ENCODE measurements at places on chromosomes 7 and 10.
A peak's percentile ranks its signal among the peaks of the same experiment; 100 is the strongest.

GRCh38 chr7:4633012-4633411, 49.1 kb upstream of the FOXK1 start:
- no peak for DNase-seq

GRCh38 chr10:52652431-52653262, 119.9 kb downstream of the MBL2 start:
- peak; percentile 18 for DNase-seq

DNA sequence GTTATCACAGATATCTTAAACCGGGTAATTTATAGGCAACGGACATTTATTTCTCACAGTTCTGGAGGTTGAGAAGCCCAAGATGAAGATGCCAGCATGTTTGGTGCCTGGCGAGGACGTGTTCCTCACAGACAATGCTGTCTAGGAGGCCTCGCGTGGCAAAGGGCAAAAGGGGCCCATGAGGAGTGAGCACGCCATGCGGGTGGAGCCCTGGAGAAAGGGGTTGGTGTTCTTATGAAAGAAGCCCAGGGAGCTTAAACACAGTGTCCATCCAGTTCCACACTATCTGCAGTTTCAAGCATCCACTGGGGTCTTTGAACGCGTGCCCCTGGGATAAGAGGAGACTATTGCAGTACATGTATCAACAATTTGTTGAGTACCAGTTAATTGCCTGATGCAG, 51.4 kb downstream of the CXCL12 start:
- DNase-seq: no peak

GRCh38 chr7:11252705-11253272, 279.1 kb downstream of the PHF14 start:
- no peak for DNase-seq

- no peak for DNase-seq
Observed at GRCh38 chr7:16741676-16742075, 11.9 kb upstream of the TSPAN13 start.

GRCh38 chr10:75231672-75232581, 3.8 kb downstream of the COMTD1 start:
- DNase-seq: no peak

DNA sequence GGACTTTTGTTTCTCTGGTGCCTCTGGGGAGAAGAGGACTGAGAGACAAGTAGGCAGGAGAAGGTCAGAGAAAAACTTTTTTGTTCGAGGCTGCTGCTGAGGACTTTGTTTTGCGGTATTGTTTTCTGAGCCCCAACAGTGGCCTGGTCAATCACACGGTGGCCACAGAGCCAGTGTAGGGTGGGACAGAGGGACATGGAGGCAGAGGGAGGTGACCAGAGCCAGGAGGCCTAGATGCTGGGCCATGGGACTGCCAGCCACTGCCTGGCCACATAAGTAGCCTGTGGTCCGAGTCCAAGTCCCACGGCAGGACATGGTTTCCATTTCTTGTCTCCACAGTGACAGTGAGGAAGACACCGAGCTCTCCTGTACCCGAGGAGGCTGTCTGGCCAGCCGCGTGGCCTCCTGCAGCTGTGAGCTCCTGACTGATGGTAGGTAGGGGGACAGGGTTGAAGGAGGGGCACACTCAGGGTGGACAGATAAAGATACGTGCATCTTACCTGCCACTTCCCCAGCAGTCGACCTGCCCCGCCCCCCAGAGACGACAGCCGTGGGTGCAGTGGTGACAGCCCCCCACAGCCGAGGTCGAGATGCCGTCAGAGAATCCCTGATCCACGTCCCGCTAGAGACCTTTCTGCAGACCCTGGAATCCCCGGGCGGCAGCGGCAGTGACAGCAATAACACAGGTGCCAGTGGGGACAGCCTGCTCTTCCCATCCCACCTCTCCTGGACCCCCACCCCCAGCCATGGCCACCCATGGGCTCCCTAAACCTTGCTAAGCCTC, 27.5 kb downstream of the SH2B2 start:
- DNase-seq: no peak

DNA sequence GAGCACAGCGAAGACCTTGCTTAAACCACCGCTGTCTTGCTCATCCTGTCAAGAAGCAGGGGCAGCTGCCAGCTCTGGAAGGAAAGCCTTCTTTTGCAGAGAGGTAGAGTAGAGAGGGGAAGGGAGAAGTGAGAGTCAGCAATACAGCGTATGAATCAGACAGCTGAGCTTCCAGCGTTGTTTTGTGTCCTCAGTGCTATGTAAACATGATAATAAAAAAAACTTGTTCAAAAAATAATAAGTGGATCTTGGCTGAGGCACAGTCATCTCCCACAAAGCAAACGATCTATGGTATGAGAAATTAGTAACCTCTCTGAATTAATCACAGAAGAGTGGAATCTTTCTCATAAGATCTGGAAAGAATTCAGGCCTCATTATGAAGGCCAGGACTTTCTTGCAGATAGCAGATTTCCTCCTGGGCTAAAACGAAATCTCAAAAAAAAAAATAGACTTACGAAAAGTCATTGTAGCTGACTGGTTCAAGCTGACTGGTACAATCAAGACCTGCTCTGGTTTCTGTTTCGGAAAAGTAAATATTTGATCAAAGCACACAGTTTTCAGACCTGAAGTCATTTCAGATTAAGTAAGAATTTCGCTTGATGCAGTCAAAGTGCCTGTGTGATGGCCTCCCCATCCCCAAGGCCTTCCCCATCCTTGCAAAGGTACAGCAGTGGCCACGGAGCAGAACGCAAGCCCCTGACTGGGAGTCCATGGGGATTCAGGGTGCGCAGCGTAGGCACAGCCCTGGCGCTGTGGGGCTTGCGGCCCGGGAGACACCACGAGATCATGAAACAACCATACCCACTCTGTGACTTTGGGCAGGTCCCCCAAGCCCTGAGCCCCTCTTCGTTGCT, 29.4 kb downstream of the CHST15 start:
- peak; percentile 67 for DNase-seq

GRCh38 chr10:96719850-96720421, 378 bp downstream of the PIK3AP1 start:
- no peak for DNase-seq

DNA sequence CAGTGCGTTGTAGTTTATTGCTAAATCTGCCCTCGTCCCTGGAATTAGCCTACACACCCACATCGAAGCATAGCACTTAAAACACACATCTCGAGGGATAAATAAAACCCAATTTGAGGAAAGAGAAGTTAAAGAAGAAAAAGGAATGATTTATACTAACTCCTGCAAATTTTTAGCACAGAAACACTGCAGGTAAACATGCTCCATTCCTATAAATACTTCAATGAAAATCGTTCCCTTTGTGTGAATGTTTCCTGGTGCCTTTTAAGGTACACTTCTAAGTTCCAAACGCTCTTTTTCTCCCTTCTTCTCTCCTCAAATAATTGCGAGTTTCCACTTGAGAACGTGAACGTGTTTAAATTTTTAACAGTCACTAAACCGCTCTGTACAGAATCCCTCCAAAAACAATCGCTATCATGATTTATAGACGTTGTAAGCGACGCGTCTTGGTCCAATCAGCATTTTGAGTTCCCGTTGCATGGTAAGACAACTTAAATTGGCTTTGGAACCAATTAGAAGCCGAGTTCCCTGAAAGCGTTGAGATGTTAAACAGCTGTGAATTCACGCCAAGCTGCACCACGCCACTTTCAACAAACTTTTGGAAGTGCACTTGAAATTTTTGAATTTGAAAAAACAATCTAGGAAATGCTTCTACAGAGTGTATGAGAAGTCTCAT, 12.5 kb upstream of the EBLN1 start:
- DNase-seq: peak; percentile 80

GRCh38 chr7:107993891-107994291, 9.1 kb downstream of the LAMB1 start:
- peak; percentile 67 for DNase-seq

GRCh38 chr7:2312267-2312929, 1.8 kb downstream of the SNX8 start:
- DNase-seq: no peak

GRCh38 chr10:130956251-130956650, 355.3 kb downstream of the TCERG1L start:
- DNase-seq: no peak

DNA sequence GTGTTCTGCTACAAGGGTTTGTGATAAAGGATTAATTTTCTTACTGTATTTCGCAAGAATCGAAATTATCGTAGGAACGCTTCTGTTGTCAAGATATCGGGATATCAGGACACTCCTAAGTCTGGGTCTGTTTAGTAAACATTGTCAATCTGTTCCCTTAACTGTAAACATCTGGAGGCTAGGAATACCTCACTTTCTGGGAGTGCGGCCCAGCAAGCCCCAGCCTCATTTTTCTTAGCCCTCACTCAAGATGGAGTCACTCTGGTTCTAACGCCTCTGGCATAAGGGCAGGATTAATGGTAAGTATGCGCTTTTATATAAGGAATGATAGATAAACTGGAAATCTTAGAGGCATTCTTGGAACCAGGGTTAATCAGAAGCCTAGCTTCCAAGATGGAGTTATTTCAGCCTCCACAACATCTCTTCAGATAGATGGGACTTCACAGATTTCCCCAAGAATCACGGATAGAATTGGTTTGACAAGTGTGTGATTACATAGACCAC, 30.1 kb upstream of the CCL24 start:
- no peak for DNase-seq

DNA sequence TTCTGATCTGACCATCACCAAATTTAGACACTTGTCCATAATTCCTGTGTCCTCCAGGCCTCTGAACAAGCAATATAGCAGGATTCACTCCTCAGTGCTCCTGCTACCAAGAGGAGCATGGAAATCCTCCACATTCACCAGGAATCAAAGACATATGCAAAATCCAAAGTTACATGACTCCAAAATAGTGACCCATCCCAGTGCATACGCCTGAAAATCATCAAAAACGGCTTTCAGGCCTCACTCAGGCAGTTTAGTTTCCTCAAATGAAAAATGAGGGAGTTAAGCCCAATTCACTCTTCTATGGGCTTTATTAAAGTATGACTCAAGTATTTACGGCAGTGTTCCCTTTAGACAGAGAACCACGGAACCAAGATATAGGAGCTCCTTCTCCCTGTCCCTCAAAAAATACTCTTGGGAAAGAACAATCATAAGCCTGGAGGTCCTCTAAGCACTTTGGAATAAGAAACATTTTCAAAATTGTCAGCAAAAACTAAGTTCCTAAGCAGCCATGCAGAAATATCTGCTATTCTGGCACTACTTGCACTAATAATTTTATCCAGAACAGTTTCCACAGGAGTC, 240.7 kb downstream of the PARD3 start:
- DNase-seq: no peak

DNA sequence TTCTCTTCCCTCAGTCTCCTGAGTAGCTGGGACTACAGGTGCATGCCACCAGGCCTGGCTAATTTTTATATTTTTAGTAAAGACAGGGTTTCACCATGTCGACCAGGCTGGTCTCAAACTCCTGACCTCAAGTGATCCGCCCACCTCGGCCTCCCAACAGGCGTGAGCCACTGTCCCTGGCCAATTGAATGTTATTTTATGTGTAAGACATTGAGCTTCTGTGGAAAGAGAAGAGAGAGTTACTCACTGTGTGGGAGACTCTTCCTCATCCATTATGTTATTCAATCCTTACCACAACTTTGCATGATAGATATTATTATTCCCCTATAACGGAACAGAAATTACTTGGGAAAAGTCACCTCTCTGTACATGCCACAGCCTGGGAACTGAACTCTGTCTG, 32.6 kb upstream of the MXI1 start:
- DNase-seq: no peak

- peak; percentile 77 for DNase-seq
Observed at GRCh38 chr7:111090846-111091245, at the start of gene LRRN3. TSS of gene LRRN3 (plus strand) at chr7:111091127. CDS start at chr7:111122773, 31,646 bp downstream.

DNA sequence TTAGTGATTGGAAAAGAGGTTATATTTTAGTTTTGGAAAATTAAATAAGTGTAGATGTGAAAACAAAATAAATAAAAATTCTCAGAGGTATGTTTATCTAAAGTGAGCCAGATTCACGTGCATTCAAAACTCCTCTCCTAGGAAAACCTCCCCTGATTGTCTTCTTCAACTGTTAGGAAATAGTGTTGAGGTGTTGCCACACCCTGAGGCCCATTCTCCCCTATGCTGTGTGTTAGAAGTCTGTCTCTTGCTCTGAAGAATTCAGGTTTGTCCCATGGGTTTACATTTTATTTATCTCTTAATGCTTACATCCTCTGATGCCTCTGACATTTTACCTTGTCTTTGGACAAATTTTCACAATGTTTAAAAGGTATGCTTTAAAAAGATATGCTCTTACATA, 40.3 kb downstream of the PTPRE start:
- no peak for DNase-seq

DNA sequence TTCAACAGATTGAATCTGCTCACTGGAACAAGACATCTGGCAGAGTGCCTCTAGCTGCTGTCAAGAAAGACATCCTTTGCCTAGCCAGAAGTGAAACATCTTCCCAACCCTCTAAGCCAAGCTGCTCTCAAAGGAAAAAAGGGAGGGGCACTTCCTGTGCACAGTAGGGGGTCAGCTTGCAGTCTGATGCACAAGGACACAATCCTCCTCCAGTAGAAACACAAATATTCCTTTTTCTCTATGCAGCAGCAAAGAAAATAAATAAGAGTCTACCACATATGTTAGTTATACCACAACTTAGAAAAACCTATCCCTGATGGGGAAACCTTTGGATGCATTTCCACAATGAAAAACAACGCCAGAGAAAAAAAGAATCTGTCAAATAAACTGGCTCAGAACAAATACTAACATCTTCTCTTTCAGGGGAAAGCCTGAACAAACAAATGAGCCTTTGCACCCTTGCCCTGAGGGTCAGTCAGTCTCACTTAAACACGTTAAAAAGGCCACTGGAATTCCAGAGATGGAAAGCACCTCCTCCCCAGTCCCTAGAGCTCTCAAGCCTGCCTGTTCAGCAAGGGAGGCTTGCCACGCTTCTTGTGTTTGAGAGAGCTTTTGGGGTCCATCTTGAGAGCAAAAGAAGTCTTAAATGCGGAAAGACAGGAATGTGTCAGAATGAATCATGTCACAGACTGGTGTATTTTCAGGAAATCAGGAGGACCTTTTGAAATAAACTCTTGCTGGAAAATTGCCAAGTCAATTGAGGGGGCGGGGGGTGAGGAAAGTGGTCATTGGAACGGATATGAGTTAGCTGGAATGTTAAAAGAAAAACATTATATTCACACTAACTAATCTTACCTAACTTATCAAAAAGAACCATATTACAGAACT, 7.5 kb downstream of the LAMB1 start:
- no peak for DNase-seq

GRCh38 chr10:124224331-124225028, 131.1 kb upstream of the CHST15 start:
- DNase-seq: no peak

Measured in NCI-H1105 treated with DMSO at 0.1 percent for 48 hours (cell line).